Astrocyte (in vitro differentiated cells and primary cell): ENCODE measurements at places on chromosomes 16 and 17. TPM values are rescaled to one million over a fixed set of nuclear protein-coding genes. Genes with fewer than 3 reads are reported as not detected.
A peak's percentile ranks its signal among the peaks of the same experiment; 100 is the strongest.

Gene FBXW10B
- total RNA-seq = 2.4 and 3.9 TPM in 2 replicates

Gene KCNAB3
- 1.0 and 1.4 TPM in 2 replicates for total RNA-seq

Gene SLFN13
- total RNA-seq = 1.5 and 2.7 TPM in 2 replicates

Gene ABCC3
- 0.41 and 0.55 TPM in 2 replicates for total RNA-seq

Gene TM4SF5
- not detected in 2 replicates for total RNA-seq

GRCh38 chr17:28735242-28735722 lies 6.7 kb downstream of the NEK8 start:
- DNase-seq = no peak
- no peaks in the 10 kb centered on the region for H3K36me3 ChIP-seq
- no peaks in the 10 kb centered on the region for H3K4me1 ChIP-seq

- no peak overlapping the region for H3K27ac ChIP-seq
- H3K27me3 ChIP-seq = peaks cover 4% of the 10 kb centered on the region
- no peak overlapping the region for H3K4me3 ChIP-seq
- no peaks in the 10 kb centered on the region for H3K4me1 ChIP-seq
- DNase-seq = no peak
- no peaks in the 10 kb centered on the region for H3K36me3 ChIP-seq
These were observed 13.3 kb upstream of the SBK1 start for GRCh38 chr16:28279006-28279405.

DNA sequence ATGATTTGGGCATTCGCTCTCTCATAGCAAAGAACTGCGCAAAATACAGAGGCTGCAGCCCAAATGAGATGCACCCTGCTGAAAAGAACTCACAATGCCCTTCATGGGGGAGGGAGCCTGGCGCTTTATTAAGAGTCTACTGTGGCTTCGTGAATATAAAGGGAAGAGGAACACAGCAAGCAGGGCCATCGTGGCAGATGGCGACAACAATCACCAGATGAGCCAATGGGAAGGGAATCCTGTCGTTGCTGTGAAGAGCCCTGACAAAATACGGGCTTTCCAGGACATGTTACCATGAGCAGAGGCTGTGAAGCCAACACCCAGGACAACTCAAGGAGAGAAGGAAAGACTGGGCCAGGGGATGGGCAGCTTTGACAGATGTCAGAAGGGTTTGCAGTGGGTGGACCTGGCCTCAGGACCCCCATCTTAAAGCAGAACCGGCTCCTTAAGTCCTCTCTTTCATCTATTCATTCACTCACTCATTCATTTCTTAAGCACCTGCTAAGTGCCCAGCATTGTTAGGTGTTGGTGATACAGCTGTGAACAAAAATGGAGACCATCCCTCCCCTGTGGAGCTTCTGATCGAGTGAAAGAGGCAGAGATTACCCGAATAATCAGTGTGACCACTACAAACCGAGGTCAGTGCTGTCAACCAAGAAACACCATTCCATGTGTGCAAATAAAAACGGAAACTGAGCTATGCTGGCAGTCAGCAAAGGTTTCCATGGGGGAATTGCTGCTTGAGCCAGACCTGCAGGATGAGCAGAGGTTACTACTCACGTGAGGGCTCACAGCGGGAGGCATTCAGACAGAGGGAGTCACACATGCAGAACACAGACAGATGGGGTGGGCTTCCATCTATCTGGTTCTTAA lies 125.8 kb downstream of the DYNLRB2 start:
- DNase-seq = no peak
- H3K27me3 ChIP-seq = no peaks in the 10 kb centered on the region
- H3K27ac ChIP-seq = no peak overlapping the region
- no peaks in the 10 kb centered on the region for H3K36me3 ChIP-seq

- H3K36me3 ChIP-seq = peaks cover 89% of the 10 kb centered on the region
- DNase-seq = no peak
- no peak overlapping the region for H3K4me3 ChIP-seq
- no peaks in the 10 kb centered on the region for H3K27me3 ChIP-seq
- no peak overlapping the region for H3K27ac ChIP-seq
- no peaks in the 10 kb centered on the region for H3K4me1 ChIP-seq
These were observed 11.3 kb downstream of the ELOB start for GRCh38 chr16:2765462-2766404.

- no peak overlapping the region for H3K27ac ChIP-seq
- no peak for DNase-seq
- peaks cover 2% of the 10 kb centered on the region for H3K27me3 ChIP-seq
- no peak overlapping the region for H3K4me3 ChIP-seq
- peaks cover 6% of the 10 kb centered on the region for H3K4me1 ChIP-seq
These were observed 23.2 kb downstream of the CDH3 start for GRCh38 chr16:68668266-68668665.

DNA sequence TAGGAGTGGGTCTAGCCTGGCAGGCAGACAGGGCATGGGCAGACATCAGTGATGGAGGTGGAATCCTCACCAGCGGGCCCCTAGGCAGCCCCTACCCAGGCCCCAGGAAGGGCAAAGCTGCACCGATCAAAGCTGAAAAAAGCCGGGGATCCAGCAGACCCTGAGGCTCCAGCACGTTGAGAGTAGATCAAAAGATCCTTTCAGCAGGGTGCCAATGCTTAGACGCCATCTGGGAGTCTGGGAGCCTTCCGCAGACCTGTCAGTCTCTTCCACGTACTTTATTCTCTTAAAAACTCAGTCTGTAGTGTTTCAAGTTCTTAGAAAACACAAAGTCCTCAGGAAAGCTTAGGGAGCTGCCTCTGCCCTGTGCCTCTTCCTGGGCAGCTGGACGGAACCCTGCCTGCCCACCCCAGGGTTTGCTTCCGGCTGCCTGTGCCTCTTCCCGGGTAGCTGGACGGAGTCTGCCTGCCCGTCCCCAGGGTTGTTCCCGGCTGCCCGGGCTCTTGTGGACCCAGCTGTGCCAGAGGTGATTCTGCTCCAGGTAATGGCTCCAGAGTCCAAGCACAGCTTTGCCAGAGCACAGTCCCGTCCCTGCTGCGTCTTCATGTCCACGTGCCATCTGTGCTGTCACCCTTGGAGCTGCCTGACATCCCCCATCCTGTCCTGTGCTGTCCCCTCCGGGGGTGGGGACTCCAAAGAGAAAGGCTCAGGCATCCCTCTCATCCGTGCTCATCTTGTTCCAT lies 50.8 kb upstream of the PVALEF start:
- peaks cover 8% of the 10 kb centered on the region for H3K4me1 ChIP-seq
- no peaks in the 10 kb centered on the region for H3K27me3 ChIP-seq
- no peaks in the 10 kb centered on the region for H3K36me3 ChIP-seq
- no peak overlapping the region for H3K4me3 ChIP-seq
- DNase-seq = no peak

DNA sequence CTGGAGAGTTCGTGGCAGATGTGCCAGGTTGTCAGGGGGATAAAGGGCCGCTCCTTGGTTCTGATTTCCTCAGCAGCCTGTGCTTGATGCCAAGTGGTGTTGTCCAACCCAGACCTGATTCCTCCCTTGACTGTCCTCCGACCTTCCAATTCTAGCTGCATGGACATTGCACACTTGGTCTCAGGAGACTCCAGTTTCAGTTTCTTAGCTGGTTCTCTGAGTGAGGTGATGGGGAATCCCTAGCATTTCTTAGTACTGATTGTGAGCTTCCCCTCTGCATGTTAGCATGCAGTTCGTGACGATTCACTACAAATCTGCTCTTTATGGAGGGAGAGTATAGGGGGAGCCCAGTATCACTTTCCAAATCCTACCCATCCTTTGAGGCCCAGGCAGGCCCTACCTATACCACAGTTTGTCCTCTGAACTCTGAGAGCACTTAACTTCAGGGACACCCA lies 12.4 kb upstream of the CCR7 start:
- no peak overlapping the region for H3K4me3 ChIP-seq
- H3K27me3 ChIP-seq = peaks cover 12% of the 10 kb centered on the region
- no peaks in the 10 kb centered on the region for H3K36me3 ChIP-seq
- H3K27ac ChIP-seq = no peak overlapping the region

DNA sequence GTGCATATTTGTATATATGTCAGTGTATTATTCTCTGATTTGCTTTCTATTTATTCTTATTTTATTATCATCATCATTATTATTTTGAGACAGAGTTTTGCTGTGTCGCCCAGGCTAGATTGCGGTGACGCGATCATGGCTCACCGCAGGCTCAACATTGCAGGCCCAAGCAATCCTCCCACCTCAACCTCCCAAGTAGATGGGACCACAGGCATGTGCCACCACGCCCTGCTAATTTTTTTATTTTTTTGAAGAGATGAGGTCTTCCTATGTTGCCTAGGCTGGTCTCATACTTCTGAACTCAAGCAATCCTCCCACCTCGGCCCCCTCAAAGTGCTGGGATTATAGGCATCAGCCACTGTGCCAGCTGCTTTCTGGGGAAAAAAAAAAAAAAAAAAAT lies 8.4 kb upstream of the ARHGAP17 start:
- no peak overlapping the region for H3K4me3 ChIP-seq
- no peak for DNase-seq
- no peaks in the 10 kb centered on the region for H3K27me3 ChIP-seq
- no peak overlapping the region for H3K27ac ChIP-seq
- no peaks in the 10 kb centered on the region for H3K4me1 ChIP-seq

DNA sequence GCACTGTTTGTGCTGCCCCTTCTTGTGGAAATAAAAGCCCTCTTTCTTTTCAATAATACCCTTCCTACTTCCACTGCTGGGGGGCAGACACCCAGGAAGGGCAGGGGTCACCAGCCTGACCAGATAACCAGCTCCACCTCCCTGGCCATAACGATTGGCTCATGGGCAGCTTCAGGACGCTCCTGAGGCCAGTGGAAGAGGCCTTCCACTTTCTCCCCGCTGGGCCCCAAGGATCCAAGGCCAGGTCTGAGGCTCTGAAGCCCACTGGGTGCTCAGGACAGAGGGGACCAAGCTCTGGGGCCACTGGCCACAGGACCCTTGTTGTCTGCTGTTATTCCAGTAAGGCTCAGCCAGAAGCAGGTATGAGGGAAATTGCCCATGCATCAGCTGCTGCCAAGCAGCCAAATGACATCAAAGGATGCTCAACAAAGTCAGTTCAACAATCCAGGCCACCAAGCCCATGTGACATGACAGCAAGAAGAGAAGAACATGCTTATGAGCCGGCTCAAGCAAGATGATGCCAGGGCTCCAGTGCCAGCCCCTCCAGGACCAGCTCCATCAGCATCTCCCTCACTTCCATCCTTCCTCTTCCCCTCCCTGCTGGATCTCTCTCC lies 238.8 kb downstream of the ZNF423 start:
- DNase-seq = no peak
- H3K27ac ChIP-seq = no peak overlapping the region
- H3K36me3 ChIP-seq = no peaks in the 10 kb centered on the region

- no peaks in the 10 kb centered on the region for H3K36me3 ChIP-seq
- no peaks in the 10 kb centered on the region for H3K27me3 ChIP-seq
- H3K4me3 ChIP-seq = no peak overlapping the region
- DNase-seq = no peak
- H3K27ac ChIP-seq = no peak overlapping the region
These were observed 66.6 kb upstream of the TOM1L1 start for GRCh38 chr17:54834086-54834485.

DNA sequence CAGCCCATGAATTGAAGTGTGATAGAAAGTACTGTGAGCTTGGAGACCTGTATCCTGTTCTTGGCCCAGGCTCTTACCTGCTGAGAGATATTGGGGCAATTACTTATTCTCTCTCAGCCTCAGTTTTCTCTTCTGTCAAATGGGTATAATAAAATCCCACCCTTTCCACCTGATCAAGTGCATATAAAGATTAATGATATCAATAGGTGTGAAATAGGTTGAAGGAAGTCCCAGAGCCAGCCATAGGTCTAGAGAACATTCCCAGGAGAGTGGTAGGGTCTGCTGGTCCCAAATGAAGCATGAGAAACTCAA lies 81.2 kb downstream of the GNAO1 start:
- no peak overlapping the region for H3K4me3 ChIP-seq
- no peaks in the 10 kb centered on the region for H3K27me3 ChIP-seq
- H3K27ac ChIP-seq = no peak overlapping the region
- no peak for DNase-seq

DNA sequence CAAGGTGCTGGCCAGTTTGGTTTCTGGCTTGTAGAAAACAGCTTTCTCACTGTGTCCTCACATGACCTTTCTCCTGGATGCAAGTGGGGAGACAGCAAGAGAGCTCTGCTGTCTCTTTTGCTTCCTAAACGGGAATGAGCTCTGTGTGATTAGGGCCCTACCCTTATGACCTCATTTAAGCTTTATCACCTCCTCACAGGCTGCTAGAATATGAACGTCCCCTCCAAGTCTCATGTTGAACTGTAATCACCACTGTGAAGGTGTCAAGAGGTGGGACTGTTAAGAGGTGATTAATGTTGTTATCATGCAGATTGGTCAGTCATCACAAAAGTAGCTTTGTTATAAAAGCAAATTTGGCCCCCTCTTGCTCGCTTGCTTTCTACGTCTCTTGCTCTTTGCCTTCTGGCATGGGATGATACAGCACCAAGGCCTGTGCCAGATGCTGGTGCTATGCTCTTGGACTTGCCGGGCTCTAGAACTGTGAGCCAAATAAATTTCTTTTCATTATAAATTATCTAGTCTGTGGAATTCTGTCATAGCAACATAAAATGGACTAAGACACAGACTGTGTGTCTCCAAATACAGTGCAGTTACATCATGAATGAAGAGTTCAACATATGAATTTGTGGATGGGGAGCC lies 14.8 kb upstream of the POLR3E start:
- H3K27me3 ChIP-seq = no peaks in the 10 kb centered on the region
- peaks cover 40% of the 10 kb centered on the region for H3K36me3 ChIP-seq
- no peak for DNase-seq
- no peak overlapping the region for H3K4me3 ChIP-seq

- H3K4me1 ChIP-seq = peaks cover 25% of the 10 kb centered on the region
- H3K36me3 ChIP-seq = no peaks in the 10 kb centered on the region
- H3K27me3 ChIP-seq = no peaks in the 10 kb centered on the region
- H3K27ac ChIP-seq = peak overlapping the region; percentile 11
These were observed 4.8 kb upstream of the SOCS3 start for GRCh38 chr17:78364436-78365281.

GRCh38 chr16:58102665-58103392 lies 26.4 kb downstream of the CFAP20 start:
- DNase-seq = no peak
- no peak overlapping the region for H3K27ac ChIP-seq
- H3K27me3 ChIP-seq = no peaks in the 10 kb centered on the region
- H3K36me3 ChIP-seq = no peaks in the 10 kb centered on the region
- no peaks in the 10 kb centered on the region for H3K4me1 ChIP-seq

- DNase-seq = no peak
- H3K27ac ChIP-seq = no peak overlapping the region
- H3K27me3 ChIP-seq = peaks cover 14% of the 10 kb centered on the region
These were observed 12.6 kb downstream of the UTS2R start for GRCh38 chr17:82384051-82384729.

GRCh38 chr17:76707985-76708807 lies 2.6 kb downstream of the MXRA7 start:
- no peaks in the 10 kb centered on the region for H3K27me3 ChIP-seq
- H3K4me3 ChIP-seq = peak overlapping the region; percentile 81
- no peak for DNase-seq

- H3K27me3 ChIP-seq = no peaks in the 10 kb centered on the region
- H3K4me1 ChIP-seq = no peaks in the 10 kb centered on the region
- no peak overlapping the region for H3K27ac ChIP-seq
- DNase-seq = peak; percentile 4
These were observed 351.7 kb downstream of the CDH8 start for GRCh38 chr16:61684541-61684940.

DNA sequence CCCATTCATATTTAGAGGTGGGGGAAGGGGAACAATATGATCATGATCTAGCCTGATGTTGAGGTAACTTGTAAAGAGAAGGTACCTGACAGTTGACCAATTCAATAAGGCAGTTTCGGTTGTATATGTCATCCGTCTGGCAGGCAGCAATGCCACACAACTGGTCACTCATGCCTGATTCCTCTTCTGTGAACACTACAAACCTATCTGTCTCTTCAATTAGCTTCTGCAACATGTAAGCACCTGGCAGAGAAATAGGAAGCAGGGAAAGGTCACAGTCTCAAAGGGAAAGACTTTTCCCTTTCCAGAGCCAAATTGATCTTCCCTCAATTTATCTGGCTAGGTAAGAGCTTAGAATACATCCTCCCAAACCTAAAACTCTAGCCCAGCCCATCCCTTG lies 10.2 kb upstream of the RSKR start:
- peaks cover 66% of the 10 kb centered on the region for H3K36me3 ChIP-seq
- no peak overlapping the region for H3K4me3 ChIP-seq
- H3K27ac ChIP-seq = no peak overlapping the region
- DNase-seq = no peak
